MCF 10A (cell line): ENCODE measurements at places on chromosomes 12 and 14. TPM values are rescaled to one million over a fixed set of nuclear protein-coding genes. Genes with fewer than 3 reads are reported as not detected.

DNA sequence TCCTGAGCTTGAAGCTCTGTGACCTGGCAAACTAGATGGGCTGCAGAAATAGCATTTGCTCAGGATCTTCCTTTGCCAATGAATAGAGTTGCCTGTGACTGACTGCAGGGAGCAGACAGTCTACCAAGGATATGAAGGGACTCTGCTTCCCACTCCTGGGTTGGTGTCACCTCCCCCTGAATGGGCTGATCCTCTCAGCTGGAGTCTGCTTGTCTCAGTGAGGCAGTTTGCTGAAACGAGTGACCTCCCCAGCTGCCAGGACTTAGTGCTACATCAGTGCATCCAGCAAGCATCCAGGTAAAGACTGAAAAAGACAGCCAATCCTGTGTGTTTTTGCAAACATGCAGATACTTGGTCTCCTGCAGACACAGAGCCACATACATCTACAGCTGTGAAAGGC is 28.5 kb downstream of the PAH start:
- DNase-seq, result no peak

Gene RNASE7
- 10.9 and 11.8 TPM in 2 replicates for total RNA-seq

Gene TROAP
- 30.8 and 41.9 TPM in 2 replicates for total RNA-seq

DNA sequence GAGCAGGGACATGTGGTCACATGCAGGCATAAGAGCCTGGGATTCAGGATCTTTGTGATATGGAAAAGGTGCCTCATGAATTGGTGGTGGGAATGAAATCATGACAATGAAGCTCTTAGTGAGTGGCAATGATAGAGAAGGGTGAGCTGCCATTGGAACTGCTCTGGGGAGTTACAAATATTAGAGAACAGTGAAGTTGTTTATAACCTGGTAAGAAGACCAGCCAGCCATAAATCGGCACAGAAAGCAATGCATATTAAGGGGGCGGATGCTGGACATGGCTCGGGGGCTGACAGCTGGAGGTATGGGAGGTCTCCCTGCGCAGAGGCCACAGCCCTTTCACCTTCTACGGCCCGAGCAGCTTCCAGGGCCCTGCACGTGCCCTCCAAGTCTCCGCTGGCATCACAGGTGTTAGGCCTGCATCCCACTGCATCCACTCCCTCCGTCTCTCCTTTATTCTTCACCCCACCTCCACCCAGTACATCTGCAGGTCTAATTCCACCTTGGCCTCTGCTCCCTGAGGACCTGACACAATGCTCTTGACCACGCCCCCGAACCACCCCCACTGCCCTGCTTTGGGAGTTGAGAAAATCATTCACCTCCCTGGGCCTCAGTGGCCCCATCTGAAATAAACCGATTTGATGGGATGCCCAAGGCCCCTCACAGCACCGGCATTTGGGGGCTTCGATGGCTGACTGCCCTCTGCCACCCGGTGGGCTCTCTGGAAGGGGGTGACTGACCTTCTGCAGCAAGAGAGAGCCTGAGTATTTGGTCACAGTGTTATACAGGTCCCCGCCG is 4.1 kb downstream of the CACNA2D4 start:
- no peak for DNase-seq

Gene CRACR2A
- total RNA-seq, result not detected in 2 replicates

DNA sequence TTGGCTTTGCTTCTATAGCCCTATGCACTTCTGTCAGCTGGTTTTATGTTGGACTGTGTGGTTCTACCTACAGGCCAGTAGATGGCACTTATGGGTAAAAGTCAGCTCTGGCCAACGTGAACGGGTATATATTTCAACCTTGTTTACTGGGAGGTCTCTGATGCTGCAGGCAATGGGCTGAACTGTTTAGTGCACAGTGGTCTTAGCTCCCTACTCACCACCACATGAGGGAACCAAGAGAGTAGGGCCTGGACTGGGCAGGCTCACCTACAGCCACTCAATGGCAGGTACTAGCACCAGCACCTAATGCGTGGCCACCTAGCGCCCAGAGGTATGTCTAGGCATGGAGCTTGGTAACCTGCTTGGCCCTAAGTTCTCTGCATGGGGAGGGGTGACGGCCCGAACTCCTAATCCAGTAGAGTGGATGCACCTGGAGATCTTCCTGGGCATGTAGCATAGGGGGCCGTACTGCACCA is 481.8 kb downstream of the TMEM117 start:
- DNase-seq, result peak; percentile 44

Gene IL22
- total RNA-seq, result not detected in 2 replicates

DNA sequence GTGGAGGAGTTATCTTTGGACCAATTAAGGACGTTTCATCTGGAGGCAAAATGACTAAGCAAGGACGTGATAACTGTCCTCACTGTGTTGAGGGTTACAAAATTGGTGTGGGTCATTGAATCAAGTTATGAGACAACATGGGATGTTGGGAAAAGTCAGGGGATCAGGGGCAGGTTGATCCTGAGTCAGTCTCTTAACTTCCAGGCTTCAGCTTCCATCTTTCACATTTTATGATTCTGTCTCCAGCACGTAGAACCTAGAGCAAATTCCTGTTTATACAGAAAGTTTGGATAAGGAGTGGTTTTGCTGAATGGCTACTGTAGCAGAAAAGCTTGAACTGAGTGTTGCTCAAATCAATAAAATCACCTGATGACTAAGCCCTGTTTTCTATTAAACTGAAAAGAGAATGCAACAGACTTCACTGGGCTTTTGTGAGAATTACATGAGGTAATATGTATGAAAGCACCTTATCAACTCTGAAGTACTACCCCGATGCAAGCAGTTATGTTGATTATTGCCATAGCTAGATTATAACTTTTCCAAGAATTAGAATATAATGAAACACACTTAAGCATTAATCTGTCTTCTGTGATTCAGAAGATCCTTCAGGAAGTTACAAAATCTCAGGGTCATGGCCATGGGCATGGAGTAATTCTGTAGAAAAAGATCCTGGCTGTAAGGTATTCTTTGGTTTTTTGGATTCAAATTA is 184.8 kb downstream of the ETV6 start:
- peak; percentile 44 for DNase-seq

DNA sequence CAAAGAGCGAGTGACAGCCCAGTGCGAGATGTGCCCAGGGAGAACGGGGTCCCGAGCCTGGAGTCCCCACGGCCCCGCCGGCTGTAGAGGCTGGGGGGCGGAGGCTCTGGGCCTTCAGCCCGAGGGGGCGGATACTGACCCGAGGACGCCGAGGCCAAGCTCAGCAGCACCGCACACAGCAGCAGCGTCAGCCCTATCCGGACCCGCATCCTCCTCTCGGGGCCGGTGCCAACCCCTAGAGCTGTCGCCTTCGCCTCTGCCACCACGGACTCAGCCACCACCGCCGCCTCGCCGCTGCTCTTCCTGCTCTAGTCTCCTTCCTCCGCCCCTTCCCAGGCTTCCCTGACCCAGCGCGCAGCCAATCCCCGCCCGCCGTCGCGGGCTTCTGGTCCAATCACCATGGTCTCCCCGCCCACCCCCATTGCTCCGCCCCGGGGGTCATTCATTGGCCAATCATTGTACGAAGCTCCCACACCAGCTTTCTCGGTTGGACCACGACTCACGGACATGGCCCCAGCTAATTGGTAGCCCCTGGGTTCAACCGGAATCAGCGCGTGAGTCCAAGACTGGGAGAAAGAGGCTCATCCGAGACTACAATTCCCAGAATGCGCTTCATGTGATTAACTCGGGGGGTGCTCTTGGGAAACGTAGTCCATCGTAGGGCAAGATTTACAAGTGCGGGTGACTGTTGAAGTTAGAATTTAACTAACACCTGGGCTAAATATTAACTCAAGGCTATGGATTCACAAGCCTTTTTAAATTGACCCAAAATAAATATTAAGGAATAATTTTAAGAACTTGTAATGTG is at the start of gene SEL1L:
TSS of gene SEL1L (minus strand) at position 318 of the 808 bp plus-strand sequence. CDS start at position 209, 109 bp downstream.
- peak; percentile 100 for DNase-seq

- DNase-seq, result no peak
These were observed 212.3 kb downstream of the TMEM121 start for GRCh38 chr14:105738638-105739037.

GRCh38 chr12:52418576-52419110 is 12.5 kb upstream of the KRT82 start:
- DNase-seq, result no peak

DNA sequence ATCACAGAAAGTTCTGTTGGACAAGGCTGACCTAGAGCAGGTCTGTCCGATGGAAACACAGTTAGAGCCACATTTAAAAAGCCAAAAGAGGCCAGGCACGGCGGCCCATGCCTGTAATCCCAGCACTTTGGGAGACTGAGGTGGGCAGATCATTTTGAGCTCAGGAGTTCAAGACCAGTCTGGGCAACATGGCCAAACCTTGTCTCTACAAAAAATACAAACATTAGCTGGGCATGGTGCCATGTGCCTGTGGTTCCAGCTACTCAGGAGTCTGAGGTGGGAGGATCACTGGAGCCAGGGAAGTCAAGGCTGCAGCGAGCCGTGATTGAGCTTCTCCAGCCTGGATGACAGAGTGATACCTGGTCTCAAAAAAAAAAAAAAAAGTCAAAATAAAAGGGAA is 14.9 kb downstream of the UBE3B start:
- no peak for DNase-seq

Gene SYT1
- 7.4 and 10.4 TPM in 2 replicates for total RNA-seq

Gene AQP5
- total RNA-seq, result not detected in 2 replicates

GRCh38 chr12:79673354-79673753 is 17.4 kb downstream of the PAWR start:
- DNase-seq, result no peak

GRCh38 chr14:22976620-22977433 is 5.5 kb downstream of the AJUBA start:
- DNase-seq, result peak; percentile 84

DNA sequence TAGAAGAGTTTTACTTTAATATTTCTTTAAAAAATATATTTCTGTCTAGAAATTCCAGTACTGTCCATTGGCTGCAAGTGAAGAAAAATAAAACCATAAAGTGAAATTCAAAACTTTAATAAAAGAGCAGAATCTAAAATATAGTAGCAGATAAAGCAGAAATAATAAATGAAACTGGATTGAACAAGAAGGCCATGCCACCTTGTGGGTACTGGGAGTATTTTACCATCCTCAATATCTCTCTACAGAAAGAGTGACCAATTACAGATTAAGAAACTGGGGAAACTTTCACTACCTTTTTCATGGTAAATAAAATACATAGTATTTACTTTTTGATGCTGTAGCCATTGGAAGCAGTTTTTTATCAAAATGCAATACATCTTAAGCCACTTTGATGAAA is 220.5 kb downstream of the BCAT1 start:
- peak; percentile 45 for DNase-seq

DNA sequence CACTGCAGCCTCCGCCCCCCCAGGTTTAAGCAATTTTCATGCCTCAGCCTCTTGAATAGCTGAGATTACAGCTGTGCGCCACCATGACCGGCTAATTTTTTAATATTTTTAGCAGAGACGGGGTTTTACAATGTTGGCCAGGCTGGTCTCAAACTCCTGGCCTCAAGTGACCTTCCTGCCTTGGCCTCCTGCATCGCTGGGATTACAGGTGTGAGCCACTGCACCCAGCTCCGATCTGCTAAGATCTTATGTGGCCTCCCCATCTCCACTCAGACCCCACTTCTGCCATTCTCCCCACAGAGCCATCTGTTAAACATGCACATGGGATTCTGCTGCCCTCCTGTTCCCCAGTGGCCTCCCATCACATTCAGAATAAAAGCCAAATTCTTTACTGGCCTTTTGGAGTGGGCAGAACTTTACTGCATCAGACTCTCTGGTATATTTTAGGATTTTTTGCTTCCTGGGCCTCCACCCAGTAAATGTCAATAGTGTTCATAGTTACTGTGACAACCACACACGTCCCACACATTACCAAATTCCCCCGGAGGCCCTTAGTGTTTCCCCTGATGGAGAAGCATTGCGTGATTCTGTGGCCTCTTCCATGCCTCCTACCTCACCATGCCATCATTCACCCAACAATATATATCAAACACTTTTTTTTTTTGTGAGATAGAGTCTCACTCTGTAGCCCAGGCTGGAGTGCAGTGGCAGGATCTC is 96.3 kb downstream of the PTPN11 start:
- no peak for DNase-seq

- DNase-seq, result peak; percentile 59
These were observed 716 bp downstream of the RIOX1 start for GRCh38 chr14:73491256-73492042.

Gene RNU4-1
- 1,764 and 2,069 TPM in 2 replicates for total RNA-seq

GRCh38 chr12:131436922-131437705 is 273.8 kb upstream of the SFSWAP start:
- DNase-seq, result no peak

Gene AKAP5
- total RNA-seq, result 0.14 and 0.22 TPM in 2 replicates

- DNase-seq, result peak; percentile 75
These were observed 218.8 kb downstream of the DAD1 start for GRCh38 chr14:22370084-22370847.

Gene FITM1
- 0.47 TPM in 1 of 2 replicates, not detected in the other for total RNA-seq

- no peak for DNase-seq
These were observed at the start of gene KDM2B for GRCh38 chr12:121580959-121581685. Gene KDM2B (minus strand): TSS chr12:121581023. CDS start chr12:121580911, 112 bp downstream.

DNA sequence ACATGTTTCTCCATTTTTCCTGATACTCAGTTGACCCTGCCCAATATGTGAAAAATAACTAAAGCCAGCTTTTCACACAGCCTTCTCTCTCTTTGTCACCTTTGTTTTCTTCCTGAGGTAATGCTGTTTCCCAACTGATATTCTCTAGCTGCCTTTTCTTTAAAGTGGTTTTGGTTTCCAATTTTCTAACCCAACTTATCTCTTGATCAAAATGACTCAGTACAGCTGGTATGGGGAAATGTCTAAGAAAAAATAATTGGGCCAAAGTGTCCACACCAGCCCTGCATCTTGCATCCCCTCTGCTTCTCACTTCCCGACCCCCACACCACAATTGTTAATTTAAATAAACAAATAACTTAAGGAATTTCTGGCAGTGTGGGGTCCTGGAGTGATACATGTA is 193.8 kb downstream of the SYT1 start:
- peak; percentile 30 for DNase-seq

DNA sequence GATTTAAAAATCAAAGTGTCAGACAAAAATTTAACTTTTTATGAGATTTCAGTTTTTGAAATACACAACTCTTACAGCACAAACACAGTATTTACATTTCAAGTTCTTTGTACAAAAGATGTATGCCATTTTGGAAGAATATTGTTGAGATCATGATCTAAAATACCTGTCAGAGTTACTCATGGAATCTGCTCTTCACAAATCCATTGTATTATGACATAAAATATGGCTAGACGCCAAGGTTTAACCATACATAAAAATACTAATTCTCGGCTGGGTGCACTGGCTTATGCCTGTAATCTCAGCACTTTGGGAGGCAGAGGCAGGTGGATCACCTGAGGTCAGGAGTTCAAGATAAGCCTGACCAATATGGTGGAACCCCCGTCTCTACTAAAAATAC is 6.2 kb upstream of the SYCP3 start:
- DNase-seq, result peak; percentile 22

Gene BCDIN3D
- 6.2 and 8.2 TPM in 2 replicates for total RNA-seq

GRCh38 chr12:107159384-107159900 is 66.1 kb upstream of the CRY1 start:
- no peak for DNase-seq

GRCh38 chr12:47709237-47709636 is 3.4 kb upstream of the RPAP3 start:
- DNase-seq, result no peak

DNA sequence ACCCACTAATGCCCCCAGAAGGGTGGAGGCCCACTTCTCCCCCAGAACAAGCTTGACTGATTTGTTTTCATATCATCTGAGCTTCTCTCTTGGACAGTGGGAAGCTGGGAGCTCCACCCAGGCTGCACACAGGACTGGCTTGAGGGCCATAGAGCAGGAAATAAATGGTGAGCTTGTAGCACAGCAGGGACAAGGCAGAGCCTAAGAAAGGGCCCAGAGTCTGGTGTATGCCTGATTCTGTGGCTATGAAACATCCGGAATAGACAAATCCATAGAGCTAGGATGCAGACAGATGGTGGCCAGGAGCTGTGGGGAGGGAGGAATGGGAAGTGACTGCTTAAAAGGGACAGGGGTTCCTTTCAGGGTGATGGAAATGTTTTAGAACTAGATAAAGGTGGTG is 79.0 kb downstream of the ARL6IP4 start:
- no peak for DNase-seq
